ENCODE measurements at places on chromosomes 12 and 14. TPM values are rescaled to one million over a fixed set of nuclear protein-coding genes. Genes with fewer than 3 reads are reported as not detected.

DNA sequence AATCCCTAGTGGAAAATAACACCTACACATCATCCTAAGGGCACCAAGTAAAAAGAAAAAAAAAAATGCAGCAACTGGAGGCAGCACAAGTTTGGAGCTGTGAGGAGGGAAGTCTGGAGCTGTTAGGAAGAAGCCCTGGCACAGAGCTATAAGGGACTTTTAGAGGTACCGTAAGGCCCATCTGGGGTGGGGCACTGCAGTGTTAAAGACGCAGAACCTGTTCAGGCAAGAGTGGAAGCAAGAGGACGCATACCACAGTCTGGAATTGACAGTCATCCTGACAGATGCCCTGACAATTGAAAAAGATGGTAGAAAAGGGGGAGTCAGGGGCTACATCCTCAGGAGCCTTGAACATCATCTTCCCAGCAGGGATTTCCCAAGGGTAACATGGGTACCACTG, 195.9 kb upstream of the PLEKHG7 start:
- H3K4me3 ChIP-seq, result no peak overlapping the region
- DNase-seq, result no peak
- H3K4me1 ChIP-seq, result peaks cover 47% of the 10 kb centered on the region
- no peaks in the 10 kb centered on the region for H3K27me3 ChIP-seq

DNA sequence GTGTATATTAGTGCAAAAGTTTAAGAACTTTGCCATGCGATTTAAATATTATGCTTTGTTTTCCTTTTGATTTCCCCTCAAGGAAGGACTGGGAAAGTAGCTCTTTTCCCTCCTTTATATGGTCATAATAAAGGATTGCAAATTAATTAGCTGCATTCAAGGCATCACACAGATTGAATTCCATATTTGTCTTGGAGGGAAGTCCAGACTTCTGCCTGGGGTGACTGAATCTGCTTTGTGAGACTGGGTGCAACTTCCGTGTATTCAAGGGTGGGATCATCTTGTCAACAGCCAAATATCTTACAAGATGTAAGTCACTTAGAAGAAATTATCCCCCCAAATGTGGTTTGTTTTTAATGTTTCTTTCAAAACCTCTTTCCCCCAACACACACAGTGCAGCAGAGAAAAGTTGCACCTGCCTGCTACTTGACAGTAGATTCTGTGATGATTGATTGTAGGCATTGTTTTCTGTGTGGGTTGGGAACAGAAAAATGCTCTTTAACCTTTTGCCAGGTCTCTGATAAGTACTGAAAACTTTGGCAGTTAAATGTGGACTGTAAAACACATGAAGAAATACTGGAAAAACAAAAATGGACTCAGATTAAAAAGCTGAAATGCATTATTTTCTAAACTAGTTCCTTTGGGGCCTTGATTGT, 28.4 kb downstream of the STK38L start:
- H3K4me3 ChIP-seq, result no peak overlapping the region
- peaks cover 6% of the 10 kb centered on the region for H3K4me1 ChIP-seq
- DNase-seq, result no peak
- peaks cover 13% of the 10 kb centered on the region for H3K36me3 ChIP-seq
- H3K27ac ChIP-seq, result no peak overlapping the region

- no peak for DNase-seq
- no peaks in the 10 kb centered on the region for H3K27me3 ChIP-seq
- H3K4me3 ChIP-seq, result no peak overlapping the region
- H3K27ac ChIP-seq, result no peak overlapping the region
- H3K4me1 ChIP-seq, result peaks cover 59% of the 10 kb centered on the region
Observed at GRCh38 chr12:104636496-104636895, 179.7 kb downstream of the CHST11 start.

DNA sequence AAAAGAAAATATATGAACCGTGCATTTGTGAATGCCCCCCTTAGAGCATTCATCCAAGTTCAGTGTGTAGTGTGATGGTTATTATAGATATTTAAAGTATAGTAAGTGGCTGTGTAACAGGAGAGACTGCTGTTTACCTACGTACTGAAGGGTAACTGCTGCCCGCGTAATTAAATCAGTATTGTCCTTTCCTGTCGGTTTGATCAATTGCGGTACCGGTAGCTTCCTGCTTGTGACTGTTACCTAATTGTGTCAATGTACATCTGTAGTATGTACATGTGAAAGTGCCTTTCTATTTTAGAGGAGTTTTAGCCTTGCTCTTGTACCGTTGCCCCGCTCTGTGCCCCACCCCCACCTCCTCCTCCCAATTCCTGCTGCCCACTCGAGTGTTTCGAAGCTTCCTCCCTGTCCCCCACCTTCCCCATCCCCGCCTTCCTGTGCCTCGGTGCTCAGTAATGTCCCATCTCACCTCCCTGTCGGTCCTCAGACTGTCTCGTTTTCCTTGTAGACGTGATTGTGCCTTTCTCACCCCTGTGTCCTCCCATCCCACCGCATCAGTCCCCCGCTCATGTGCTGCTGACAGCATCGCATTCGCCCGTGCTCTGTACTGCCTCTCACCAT, 75.0 kb downstream of the KICS2 start:
- no peak overlapping the region for H3K27ac ChIP-seq
- no peaks in the 10 kb centered on the region for H3K27me3 ChIP-seq
- H3K4me1 ChIP-seq, result no peaks in the 10 kb centered on the region
- H3K4me3 ChIP-seq, result no peak overlapping the region
- no peaks in the 10 kb centered on the region for H3K36me3 ChIP-seq
- DNase-seq, result no peak

DNA sequence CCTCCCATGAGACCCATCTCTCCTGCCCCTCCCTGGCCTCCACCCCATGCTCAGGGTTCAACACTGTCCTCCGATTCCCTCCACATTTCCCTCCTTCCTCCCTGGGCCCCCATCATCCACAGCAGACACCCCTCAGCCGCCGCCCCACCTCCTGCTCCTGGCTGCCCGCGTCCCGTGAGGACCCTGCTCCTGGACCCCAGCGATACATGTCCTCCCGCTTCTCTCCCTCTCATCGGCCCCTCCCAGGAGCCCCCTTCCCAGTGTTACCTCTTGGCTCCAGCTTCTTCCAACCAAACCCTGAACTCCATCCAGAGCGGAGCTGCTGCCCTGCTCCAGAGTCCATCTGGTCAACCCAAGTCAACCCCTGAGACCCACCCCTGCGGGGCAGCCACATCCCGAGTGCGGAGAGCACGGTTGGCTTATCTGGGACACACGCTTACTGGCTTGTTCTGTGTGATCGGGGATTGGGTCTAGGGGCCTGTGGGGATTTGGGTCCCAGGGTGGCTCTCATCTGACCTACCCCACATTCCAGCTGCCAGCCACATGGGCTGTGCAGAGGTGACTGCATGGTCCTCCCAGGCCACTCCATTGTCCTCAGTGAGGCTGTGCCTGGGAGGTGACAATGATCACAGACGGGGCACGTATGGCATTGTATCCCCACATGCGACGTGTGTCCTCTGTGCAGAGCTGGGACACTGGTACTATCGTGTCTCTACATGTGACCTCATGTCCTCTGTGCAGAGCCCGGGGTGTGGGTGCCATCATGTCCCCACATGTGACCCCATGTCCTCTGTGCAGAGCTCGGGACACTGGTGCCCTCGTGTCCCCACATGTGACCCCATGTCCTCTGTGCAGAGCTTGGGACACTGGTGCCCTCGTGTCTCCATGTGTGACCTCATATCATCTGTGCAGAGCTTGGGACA, 333.6 kb downstream of the ADGRD1 start:
- H3K36me3 ChIP-seq, result no peaks in the 10 kb centered on the region
- H3K4me1 ChIP-seq, result no peaks in the 10 kb centered on the region
- H3K4me3 ChIP-seq, result no peak overlapping the region
- no peak overlapping the region for H3K27ac ChIP-seq
- H3K27me3 ChIP-seq, result no peaks in the 10 kb centered on the region

GRCh38 chr12:115338566-115339294, 654.8 kb upstream of the TBX3 start:
- H3K36me3 ChIP-seq, result no peaks in the 10 kb centered on the region
- H3K27ac ChIP-seq, result no peak overlapping the region
- DNase-seq, result no peak
- no peaks in the 10 kb centered on the region for H3K4me1 ChIP-seq
- H3K4me3 ChIP-seq, result no peak overlapping the region

DNA sequence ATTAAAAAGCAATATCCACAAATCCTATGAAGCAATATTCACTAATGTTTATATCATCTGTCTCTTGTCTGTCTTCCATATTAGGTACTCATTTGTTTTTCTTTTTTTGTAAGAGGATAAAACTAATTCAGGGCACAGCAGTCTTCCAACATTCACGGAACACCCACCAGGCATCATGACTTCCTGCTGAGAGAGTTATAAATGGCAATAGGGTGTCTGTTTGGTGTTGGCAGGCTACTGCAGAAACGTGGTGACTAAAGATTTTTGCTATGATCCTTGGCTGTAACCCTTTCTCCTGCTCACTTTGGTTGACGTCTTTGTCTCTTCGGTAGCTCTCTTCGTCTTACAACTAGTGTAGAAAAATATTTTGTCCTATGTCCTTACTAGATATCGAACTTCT, 860.6 kb upstream of the MGAT4C start:
- no peak for DNase-seq
- no peak overlapping the region for H3K4me3 ChIP-seq
- no peaks in the 10 kb centered on the region for H3K4me1 ChIP-seq
- no peaks in the 10 kb centered on the region for H3K36me3 ChIP-seq
- no peaks in the 10 kb centered on the region for H3K27me3 ChIP-seq

The OTOGL gene
- total RNA-seq, result 0.21 TPM

The CEBPE gene
- not detected for total RNA-seq

The PKP2 gene
- not detected for total RNA-seq

The CNTN1 gene
- total RNA-seq, result not detected

The GLT8D2 gene
- 0.13 TPM for total RNA-seq

The PRB2 gene
- not detected for total RNA-seq

Measured in activated T-helper 1 cell treated with anti-CD3 and anti-CD28 coated beads, Interleukin-12 subunit alpha, Interleukin-12 subunit beta, Interleukin-2, Interleukin-4 antibody, amounts not matched to agents 30 ng/mL and 10 ng/mL and 1 ng/mL, durations not matched to agents 14 hours and 24 hours and 36 hours (primary cell).